ENCODE measurements at places on chromosomes 4 and X.

DNA sequence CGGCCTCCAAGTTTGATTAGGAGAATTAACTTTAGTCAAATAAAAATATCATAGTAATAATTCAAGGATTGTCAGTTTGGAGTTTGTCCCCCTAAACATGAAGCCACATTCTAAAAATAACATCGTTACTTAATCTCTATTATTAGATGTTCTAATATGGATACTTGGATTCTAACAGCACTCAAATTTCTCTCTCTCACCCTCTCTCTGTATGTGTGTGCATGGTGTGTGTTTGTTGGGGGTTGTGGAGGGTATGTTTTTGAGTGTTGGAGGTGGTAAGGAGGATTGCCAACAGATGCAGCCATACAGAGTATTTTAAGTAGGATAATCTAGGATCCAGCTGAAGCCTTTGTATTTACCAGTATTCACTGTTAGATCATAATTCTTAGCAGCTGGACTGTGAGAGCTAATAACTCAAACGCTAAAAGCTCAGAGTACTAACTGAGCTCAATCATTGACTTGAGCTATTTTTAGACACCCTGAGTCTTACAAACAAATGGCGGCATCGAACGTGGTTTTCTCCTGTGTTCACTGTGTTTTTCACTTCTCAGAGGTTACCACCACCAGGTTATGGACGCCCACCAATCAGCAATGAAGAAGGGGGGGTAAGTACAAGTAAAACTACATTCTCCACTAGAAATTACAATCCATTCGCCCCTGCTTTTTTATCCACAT is 8.8 kb downstream of the ENAM start:
- DNase-seq, result no peak

DNA sequence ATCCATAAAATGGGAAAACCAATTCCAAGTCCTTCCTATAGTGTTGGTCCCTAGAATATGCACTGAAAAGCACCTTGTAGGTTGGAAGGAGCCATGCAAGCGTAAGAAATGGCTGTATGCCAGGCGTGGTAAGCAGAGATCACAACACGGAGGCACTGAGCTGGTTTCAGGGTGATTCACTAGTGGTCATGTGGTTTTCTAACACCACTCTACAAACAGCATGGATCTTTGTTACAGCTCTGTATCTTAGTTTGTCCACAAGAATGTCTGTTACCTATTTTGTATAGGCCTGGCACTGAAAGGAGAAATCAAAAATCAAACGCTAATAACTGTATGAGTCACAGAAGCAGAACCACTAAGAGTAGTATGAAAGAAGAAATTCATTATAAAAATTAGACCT is 71.9 kb downstream of the MAGEB17 start:
- DNase-seq, result no peak

GRCh38 chr4:118587946-118588345 is 97.2 kb upstream of the METTL14 start:
- no peak for DNase-seq

DNA sequence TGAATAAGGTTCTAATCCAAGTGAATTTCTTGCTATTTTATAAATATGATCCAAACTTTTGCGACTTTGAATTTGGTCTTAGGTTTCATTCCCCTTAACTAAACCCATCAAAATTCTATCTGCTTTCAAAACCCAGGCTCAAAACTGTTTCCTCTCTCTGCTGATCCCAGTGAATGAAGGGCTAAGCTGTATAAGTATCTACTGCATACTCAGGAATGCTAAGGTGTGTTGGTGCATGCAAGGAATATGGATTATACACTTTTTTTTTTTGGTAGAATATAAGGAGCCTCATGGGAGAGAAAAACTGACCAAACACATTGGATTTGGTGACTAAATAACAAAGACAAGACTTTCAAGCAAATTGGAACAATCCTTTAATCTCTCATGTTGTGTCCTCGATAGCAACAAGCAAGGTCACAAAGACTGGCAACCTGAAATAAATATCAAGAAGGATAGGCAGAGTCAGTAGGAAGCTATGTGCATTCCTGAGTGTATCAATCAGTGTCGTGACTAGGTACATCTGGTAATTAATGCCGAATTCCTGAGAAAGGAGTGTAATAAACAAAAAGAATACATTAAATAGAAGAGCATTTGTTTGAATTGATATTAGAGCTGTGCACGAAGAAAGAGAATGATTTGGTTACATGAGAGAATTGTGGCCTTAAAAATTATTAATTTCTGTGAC is 74.3 kb upstream of the KCTD8 start:
- DNase-seq, result no peak

DNA sequence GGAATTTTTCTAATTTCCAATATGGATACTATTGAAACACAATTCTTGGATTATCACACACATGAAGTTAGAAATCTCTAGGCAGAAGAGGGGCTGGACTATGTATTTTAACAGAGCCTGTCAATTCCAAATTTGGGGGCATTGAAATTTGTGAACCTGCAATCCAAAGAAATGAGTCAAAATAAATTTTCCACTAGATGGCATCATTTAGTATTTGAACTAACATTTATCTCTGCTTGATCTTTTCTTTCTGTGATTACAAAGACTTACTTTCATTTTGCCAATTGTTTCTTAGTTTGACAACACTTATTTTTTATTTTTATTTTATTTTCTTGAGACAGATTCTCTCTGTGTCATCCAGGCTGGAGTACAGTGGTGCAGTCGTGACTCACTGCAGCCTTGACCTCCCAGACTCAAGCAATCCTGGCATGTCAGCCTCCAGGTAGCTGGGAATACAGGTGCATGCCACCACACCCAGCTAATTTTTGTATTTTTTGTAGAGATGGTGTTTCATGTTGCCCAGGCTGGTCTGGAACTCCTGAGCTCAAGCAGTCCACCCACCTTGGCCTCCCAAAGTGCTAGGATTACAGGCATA is 2.7 kb upstream of the PYURF start:
- no peak for DNase-seq

DNA sequence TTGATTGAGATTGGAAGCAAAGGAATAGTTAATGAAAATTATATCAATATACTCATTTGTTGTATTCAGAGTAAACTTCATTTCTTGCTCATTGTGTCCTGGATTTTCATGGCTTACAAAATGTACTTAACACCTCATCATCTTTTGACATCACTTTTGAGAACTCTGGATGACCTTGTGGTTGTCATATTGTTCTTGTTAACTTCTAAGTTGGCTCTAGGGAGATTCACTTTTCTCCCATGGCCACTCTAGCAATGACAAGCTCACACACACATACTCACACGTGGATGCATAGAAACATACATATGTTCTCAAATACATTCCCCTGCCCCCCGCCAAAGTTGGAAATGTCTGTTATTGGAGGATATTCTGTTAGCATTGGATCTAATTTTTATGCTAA is 15.3 kb downstream of the PHEX start:
- no peak for DNase-seq
